ENCODE measurements at places on chromosomes 13 and 19.

DNA sequence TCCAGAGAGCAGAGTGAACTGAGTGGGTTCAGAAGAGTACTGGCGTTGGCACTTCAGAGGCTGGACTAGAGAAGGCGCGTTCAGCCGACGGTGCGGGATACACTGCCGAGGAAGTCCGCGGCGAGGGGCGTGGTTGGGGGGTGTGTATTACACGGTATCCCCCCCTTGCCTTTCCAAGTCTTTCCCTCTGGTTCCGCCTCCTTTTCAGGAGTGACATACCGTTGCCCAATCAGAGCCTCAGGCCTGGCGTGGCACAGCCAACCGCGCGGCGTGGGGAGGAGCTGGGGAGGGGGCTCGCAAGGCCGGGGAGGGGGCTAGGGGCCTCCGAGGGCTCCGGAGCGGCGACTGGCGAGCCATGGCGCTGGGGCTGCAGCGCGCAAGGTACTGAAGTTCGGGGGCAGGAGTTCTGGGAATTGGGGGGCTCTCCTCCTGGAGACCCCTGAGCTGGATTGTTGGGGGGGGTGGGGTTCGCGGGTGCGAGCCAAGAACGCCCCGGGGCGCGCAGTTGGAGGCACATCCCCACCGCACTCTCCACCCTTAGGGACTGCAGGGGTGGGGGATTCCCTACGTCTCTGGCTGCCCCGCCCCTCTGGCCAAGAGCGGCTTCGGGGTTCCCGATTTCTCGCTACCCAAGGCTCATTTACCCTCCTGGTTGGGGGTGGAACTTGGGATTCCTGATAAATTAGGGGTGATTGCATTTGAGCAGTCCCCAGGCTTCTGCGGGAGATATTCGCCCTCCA lies at the start of gene HIF3A:
HIF3A (plus strand) TSS at position 321 of the 740 bp plus-strand sequence; CDS start at position 356, 35 bp downstream.
- DNase-seq: no peak

GRCh38 chr19:49327878-49328544 lies 3.0 kb upstream of the SLC6A16 start:
- DNase-seq: no peak

GRCh38 chr19:738509-739128 lies 12.3 kb upstream of the MISP start:
- DNase-seq: no peak

DNA sequence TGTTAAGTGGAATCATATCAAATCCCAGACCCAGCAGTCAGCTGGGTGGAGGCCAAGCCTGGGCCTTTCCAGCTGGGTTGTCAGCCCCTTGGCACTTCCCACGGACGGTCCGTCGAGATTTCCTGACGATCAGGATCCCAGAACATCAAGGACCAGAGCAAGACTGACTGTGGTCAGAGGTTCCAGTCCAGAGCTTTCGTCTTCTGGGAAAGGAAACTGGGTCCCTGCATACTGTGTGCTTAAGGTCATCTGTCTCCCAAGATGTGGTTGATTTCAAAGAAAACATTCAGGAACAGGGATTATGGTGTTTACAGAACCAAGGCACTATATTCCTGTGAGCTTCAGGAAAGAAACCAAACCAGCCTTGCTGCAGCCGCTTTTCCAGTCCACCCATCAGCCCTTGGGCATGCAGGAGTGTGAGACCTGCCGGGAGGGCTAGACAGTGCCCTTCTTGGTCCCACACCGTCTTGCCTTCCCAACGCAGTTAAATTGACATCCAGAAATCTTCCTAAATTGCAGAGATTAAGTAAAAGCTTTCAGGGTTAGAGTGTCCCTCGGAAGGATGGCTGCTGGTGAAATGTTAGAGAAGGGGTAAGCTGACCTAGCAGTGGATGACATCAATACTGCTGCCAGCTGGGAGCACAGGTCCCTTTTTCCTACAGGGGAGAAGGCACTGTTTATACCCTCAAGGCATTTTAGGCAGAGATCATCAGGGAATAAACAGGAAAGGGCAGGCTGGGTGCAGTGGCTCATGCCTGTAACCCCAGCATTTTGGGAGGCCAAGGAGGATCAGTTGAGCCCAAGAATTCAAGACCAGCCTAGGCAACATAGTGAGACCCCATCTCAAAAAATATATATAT lies 5.0 kb upstream of the C19orf33 start:
- peak; percentile 55 for DNase-seq

DNA sequence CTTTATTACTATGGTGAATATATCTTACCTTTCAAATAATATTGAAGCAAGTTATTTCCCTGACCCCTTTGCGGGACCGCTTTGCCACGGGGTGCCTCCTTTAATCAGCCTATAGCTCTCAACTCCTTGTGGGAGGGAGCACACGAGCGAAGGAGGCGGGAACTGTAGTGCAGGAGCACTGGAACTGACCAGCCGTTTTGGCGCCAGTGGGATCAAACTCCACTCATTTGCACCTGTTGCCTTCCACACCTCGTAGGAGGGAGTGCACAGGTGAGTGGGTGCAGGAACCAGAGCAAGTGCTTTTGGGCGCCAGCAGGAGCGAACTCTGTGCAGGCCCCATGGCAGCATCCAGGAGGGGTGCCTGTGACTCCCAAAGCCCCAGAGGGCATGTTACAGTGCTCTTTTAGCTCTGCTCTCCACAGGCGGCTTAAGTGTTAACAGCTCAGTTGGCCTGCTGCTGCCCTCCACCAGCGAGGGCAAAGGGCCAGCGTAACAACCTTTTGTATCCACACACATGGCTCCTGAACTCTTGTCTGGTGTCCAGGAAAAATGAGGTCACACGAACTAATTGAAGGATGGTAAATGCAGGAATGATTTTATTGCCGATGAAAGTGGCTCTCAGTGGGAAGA lies 206.9 kb downstream of the GGACT start:
- no peak for DNase-seq

DNA sequence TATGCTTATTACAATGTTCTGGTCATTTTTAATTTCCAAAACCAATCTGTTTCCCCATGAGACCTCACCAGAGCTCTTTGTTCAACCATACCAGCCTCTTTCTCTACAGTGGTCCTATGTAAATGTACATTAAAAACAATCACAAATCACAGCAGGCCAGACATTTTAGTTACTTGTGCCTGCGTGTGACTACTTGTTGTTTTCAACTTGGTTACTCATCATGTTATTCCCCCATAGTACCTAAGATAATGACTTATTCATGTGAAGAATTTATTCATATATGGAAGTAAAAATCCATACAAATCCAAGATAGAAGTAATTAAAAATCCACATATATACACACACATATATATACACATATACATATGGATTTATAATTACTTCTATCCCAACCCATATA lies 379.6 kb downstream of the SLITRK6 start:
- no peak for DNase-seq

DNA sequence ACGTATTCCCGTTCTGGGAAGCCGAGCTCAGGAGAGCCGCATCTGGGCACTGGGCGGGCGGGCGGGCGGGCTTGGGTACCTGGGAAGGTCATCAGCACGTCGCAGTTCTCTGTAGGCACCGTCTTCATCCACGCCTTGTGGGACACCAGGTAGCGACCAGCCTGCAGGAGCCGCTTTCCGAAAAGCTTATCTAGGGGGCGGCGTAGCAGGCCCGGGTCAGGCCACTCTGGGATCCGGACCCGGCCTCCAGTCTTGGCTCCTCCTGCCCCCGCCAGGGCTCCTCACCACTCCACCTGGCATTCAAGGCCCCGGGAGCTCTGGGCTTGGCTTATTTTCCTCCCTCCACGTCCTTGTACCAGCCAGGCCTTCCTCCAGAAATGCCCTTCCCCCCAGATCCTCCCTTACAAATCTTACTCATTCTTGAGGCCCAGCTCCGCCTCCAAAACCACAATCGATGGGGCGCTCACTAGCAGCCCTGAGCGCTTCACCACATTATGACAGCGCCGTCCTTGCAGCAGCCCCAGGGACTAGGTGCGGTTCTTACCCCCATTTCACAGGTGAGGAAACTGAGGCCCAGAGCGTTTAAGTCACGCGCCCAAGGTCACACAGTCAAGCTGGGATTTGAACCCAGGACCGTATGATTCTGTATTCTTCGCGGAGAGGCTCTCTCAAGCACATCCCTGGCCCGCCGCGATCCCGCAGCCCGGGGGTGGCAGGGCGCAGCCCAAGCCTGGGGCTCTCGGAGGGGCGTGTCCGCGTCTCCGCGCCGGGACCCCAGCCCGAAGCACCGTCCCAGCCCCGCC lies 843 bp downstream of the ANO8 start:
- no peak for DNase-seq

DNA sequence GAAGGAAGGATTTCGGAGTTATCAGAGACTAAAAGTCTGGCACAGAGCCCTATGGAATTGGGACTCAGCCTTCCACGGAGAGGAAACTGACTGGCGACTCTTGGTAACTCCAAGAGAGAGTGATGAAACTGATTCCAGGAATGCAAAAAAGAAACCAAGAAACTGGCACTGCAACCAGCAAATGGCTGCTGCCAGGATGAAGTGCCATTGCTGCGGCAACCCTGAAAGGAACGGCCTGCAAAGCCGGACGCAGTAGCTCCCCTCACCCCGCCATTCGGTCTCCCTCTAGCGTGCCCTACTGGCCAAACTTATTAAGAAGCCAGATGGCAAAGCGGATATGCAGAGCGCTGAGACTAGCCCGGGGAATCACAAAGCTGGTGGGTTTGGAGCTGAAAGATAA lies 236.0 kb downstream of the PCDH9 start:
- no peak for DNase-seq

- DNase-seq: no peak
These were observed 421 bp upstream of the GPR12 start for GRCh38 chr13:26760832-26761582.

GRCh38 chr13:102550507-102550906 lies 46.3 kb upstream of the TPP2 start:
- no peak for DNase-seq

- no peak for DNase-seq
These were observed 1684.2 kb upstream of the SLC10A2 start for GRCh38 chr13:104750377-104750776.

- no peak for DNase-seq
These were observed 38.9 kb downstream of the DACH1 start for GRCh38 chr13:71828117-71828516.

DNA sequence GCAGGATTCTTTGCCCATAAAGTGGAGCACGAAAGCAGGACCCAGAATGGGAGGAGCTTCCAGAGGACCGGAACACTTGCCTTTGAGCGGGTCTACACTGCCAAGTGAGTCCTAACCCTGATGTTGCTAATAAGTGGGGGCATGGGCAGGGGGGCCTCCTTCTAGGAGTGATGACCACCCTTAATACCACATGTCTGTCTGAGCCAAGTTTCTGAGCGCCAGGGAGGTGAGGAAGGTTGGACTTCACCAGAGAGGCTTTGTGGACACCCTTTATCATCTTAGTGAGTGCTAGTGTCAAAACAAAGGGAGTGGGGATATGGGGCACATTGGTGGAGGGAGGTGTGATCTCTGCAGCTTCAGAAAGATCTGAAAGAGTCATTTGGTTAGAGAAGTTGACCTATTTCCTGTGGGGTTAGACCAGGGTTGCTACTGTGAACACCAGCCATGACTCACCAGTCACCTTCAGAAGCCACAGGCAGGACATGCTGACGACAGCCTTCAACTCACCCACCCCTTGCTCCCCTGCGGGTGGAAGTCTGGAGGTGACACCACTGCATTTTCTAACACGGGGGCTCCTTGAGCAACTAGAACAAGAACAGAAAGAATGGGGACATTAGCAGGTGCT lies 8.8 kb downstream of the ALOX5AP start:
- DNase-seq: no peak

- DNase-seq: no peak
These were observed 14.7 kb downstream of the CILP2 start for GRCh38 chr19:19552798-19553197.

GRCh38 chr13:40340368-40341095 lies 325.9 kb downstream of the FOXO1 start:
- DNase-seq: no peak
